Mucosa of gallbladder (tissue), 1 donor: ENCODE measurements at places on chromosomes 5 and 9. TPM values are rescaled to one million over a fixed set of nuclear protein-coding genes. Genes with fewer than 3 reads are reported as not detected.
A peak's percentile ranks its signal among the peaks of the same experiment; 100 is the strongest.

The FOXD4L6 gene
- not detected for total RNA-seq

The CCL21 gene
- 30.2 TPM for total RNA-seq

The HRH2 gene
- total RNA-seq, result 1.4 TPM

DNA sequence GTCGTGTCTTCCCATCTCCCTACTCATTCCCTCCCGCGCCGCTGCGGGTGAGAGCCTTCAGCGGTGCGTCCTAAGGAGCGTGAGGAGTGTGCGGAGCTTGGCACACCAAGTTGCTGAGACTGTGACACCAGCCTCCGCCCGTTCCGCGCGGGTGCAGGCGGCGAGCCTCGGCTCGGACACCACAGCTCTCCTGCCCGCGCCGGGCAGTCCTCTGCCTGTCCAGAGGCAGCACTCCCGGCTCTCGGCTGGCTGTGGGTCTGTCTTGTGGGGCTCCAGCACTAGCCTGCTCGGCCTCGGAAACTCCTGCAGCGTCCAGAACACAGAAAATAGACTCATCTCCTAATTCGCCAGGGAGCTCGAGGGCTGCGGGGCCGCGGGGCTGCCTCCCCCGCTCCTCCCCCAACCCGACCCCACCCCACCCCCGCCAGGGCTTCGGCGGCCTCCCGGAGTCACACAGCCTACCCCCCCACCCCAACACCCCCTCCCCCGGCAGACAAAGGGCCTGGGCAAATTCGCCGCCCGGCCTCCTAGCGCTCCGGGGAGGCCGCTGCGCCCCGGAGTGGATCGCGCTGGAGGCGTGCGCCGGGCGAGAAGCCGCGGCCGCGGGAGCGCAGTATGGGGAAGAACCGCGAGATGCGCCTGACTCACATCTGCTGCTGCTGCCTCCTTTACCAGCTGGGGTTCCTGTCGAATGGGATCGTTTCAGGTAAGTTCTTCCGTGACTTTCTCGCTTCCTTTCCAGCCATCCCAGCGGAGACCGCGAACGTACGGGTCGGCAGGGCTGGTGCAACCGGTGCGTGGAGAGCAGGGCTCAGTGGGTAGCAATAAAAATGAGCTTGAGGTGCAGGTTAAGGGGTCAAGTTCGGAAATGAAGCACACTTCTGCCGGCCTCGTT is at the start of gene ADAMTS19:
Gene ADAMTS19, plus strand, starts transcription at position 522 of the 895 bp plus-strand sequence. Its CDS starts 94 bp downstream, at position 616.
- DNase-seq, result peak; percentile 14

DNA sequence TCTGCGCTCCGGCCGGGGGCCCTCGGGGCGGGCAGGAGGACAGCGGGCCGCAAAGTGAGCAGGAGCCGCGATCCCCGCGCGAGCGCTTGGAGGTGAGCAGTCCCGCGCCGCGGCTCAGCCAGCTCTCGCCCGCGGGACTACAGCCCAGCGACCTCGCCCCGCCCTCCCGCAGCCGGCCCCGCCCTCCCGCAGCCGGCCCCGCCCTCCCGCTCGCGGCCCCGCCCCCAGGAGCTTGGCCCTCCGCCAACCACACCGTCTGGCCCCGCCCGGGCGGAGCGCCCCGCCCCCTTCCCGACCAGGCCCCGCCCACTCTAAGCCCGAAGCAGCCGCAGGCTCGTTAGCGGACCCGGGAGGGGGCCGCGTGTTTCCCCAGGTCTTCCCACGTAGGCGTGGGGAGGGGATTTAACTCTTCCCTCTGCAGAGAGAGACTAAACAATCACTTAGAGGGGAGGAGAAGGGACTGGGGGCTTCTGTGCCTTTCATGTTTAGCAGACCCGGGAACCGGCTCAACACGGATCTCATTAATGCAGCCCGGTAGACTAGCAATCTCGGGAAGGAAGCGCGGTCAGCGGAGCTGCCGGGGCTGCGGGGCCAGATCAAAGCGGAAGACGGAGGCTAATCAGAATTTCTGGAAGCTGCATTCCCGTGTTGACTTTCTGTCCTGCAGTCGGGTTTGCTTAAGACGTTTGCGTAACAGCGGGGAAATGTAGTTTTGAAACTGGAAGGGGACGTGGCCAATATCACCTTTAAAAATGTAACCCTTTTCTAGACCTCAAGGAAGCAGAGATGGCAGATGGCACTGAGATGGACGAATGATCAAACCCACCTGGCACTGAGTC is at the start of gene MYO10:
Gene MYO10, minus strand, starts transcription at position 139 of the 839 bp plus-strand sequence. CDS start 480 bp downstream, outside the sequence.
- peak; percentile 86 for DNase-seq

DNA sequence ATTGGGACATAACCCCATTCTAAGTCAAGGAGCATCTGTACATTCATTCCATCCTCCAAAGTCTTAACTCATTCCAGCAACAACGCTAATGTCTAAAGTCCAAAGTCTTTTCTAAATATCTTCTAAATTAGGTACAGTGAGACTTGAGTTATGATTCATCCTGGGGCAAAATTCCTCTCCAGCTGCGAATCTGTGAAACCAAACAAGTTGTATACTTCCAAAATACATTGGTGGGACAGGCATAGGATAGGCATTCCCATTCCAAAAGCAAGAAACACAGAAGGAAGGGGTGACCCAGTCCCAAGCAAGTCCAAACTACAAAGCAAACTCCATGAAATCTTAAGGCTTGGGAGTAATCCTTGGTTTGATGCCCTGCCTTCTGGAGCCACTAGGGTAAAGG is 97.6 kb upstream of the FANCC start:
- no peak for DNase-seq
